ENCODE measurements at places on chromosomes 3 and 15.

- DNase-seq, result no peak
Observed at GRCh38 chr15:56910801-56911200, 7.6 kb upstream of the TCF12 start.

- DNase-seq, result no peak
Observed at GRCh38 chr3:86629511-86629910, 361.4 kb downstream of the VGLL3 start.

DNA sequence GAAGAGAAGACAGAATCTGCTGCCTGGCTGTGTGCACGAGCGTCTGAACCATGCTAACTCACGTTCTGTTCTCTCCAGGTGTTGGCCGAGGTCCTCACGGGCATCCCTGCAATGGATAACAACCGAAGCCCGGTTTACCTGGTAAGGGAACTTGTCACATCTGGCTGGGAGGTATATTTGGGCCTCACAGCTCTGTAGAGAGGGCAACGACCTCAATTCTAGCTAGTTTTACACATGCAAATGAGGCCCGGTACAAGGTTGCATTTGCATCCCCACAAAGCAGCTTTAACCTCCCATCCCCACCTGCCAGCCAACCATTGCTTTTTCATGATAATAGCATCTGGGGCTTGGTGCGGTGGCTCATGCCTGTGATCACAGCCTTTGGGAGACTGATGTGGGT lies 22.0 kb upstream of the TATDN2 start:
- peak; percentile 42 for DNase-seq

GRCh38 chr3:73236867-73237266 lies 175.4 kb downstream of the EBLN2 start:
- no peak for DNase-seq

DNA sequence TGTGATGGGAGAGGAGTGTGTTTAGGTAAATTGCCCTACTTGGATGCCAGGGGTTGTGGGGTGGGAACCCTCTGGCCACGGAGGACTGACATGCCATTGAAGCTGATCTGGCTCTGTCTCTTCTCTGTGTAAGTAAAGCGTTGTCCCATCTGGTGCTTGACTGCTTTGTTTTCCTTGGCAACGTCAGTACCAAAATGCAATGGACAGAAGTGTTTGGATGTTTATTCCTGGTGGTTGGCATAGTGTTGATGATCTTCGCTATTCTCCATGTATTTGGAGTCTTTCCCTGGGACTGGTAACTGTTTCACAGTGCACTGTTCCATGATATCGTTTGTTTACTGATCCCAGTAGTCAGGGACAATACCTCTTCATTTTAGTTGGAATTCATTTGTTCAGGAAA lies 130.5 kb upstream of the MCTP2 start:
- DNase-seq, result no peak

DNA sequence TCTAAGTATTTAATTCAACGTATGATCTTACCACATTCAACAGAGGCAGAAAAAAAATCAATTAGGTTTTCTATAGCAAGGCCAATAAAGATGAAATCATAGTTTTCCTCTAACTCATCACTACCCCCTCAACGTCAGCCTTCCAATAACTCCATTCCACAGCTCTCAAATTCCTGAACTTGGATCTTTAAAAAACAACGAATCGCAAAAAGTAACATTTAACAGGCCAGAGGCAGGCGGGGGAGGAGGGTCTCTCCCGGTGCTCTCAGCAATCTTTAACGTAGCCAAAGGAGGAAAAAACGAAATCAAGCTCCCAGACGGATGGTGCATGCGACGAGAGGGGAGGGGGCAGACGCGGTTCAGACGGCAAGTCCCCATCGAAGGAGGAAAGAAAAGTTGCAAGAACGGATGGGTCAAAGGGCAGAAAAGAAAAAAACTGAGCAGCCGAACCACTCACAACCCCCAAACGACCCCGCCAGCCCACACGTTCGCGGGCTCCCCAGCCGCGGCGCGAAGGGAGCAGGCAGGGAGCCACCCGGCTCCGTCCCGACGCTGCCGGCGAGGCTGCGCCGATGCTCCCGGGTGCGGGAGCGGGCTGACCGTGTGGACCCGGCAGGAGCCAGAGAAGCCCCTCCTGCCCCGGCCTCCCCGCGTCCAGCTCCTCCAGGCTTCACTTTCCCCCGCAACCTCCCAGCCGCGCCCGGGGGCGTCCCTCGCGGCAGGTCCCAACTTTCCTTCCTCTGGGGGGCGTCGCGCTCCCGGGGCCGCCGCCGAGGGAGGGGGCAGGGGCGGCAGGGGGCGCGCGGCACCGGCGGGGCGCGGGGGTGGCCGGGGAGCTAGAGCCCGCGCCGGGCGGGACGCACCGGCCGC lies 703 bp downstream of the PEAK1 start:
- DNase-seq, result no peak

- no peak for DNase-seq
Observed at GRCh38 chr3:23830869-23831484, 25.2 kb downstream of the UBE2E1 start.

DNA sequence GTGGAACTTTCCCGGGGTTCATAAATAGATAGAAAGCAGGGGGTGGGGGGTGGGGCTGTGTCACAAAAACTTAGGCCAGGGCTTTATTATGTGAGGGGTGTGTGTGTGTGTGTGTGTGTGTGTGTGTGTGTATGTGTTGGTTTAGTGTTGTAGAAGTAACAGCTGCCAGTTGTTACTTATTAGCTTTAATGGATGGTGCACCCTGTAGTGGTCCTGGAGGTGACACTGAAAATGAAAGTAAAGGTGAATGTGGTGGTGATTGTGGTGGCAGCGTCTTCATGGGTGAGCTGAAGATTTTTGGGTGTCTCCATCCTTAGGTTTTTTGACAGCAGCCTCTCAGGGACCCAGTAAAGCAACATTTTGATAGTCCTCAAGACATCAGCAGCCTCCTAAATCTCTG lies 449.9 kb downstream of the PDCD6IP start:
- no peak for DNase-seq

DNA sequence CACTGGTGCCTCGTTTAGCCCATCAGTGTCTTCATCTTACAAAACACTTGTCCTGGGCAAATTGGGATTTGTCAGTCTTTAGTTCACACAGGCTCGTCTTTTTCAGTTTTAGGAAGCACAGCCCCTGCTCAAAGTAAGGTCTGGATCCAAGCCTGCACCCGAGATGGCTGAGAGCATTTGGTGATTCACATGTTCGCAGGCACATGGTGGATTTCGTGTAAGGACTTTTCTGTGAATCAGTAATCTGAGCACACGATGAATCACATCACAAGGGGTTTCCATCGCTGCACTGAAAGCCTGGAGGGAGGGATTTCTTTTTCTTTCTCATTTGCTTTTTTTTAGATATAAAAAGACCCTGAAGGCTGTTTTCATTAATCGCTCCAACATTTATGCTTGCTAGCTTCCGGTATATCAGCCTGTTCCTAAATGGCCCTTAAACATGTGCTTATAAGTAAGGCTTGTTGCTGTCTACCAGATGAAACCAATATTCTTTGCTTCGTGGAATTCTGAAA lies 435.6 kb upstream of the ATP10A start:
- DNase-seq, result no peak

DNA sequence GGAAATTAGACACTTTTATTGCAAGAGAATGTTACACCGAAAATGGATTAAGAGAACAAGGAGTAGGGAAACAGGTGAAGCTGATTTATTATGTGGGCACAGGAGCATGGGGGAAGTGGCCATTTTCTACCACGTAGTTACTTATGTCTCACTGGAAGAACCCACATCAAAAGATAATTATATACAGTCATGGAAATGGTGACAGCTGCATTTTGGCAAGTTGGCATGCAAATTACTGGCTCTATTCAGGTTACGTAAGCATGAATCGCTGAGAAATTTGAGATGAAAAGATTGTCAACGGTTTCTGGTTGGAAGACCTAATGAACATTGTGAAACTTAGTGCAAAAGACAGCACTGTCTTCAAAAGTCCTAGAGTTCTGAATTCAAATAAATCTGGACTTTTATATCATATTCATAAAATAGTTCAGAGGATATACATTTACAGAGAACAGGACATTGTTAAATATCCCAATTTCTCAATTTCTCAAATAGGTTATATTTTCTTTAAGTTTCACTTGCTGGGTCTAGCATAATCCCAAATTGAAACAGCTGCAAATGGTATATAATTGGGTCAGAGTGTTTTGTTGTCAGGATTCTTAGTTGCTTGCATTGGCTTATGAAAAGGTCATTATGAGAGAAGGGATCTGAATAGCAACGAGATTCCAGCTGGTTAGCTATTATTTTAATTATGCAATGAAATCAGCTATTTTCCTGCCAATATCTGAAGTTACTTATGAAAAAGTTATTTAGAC lies 567.8 kb downstream of the ZPLD1 start:
- no peak for DNase-seq

DNA sequence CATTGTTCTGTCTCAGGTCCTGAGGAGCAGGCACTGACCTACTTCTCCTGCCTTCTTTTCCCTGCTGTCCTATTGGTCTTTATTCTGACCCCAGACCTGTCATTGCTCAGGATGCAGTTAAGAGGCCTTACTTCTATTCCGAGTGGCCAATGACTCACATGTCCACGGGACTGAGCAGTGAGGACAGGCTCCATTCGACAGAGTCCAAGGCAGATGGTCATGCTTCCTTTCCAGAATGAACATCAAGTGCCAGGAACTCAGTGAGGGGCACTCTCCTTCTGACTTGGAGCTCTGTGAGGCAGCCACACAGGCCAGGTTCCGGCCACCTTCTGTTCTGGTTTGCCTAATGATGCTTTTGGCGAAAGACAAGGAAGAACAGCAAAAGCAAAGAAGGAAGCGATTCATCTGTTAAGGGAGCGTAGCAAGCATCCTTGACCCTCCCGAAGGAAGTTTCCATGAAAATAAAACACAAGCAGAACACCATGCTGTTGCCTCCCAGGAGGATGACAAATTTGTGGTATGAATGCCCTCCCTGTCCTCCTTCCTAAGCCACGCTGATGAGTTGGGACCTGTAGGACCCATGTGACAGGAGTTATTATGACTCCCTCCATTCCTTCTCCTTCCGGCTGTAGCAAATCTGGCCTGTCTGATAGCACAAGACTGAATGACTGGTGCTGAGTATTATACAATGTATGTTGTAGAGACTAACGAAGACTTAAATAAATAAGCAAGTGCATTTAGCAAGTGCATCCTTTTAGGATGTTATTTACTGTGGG lies 14.4 kb upstream of the TPRG1 start:
- DNase-seq, result no peak

GRCh38 chr3:158709666-158710083 lies 22.6 kb downstream of the RARRES1 start:
- DNase-seq, result no peak

- DNase-seq, result no peak
Observed at GRCh38 chr3:123750659-123751420, 133.3 kb downstream of the MYLK start.

- DNase-seq, result no peak
Observed at GRCh38 chr3:81908561-81908960, 147.1 kb upstream of the GBE1 start.

- DNase-seq, result no peak
Observed at GRCh38 chr3:43949594-43949993, 258.9 kb downstream of the ABHD5 start.

DNA sequence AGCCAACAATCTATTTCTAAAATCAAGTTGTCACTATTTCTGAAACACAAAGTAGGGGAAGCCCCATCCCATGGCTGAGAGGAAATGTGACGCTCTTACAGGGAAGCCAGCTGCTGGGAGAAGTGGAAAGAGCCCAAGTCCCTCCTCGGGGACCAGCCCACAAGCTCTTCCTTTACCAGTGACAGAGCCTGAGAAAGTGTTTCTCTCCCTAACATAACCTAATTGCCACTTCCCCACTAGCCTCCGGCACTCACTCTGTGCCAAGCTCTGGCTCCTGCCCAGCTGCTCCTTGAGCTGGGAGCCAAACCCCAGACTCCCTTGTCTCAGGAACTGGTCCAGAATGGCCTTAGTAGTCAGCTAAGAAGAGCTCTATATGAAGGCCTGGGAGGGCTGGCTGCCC lies 42.9 kb downstream of the TNFAIP8L3 start:
- no peak for DNase-seq
